Panc1 (cell line): ENCODE measurements at places on chromosomes 11 and 22. TPM values are rescaled to one million over a fixed set of nuclear protein-coding genes. Genes with fewer than 3 reads are reported as not detected.

- DNase-seq = no peak
Measured at GRCh38 chr11:79400717-79401330, 40.0 kb downstream of the TENM4 start.

LRFN4 gene
- 56.7 TPM for total RNA-seq

DNA sequence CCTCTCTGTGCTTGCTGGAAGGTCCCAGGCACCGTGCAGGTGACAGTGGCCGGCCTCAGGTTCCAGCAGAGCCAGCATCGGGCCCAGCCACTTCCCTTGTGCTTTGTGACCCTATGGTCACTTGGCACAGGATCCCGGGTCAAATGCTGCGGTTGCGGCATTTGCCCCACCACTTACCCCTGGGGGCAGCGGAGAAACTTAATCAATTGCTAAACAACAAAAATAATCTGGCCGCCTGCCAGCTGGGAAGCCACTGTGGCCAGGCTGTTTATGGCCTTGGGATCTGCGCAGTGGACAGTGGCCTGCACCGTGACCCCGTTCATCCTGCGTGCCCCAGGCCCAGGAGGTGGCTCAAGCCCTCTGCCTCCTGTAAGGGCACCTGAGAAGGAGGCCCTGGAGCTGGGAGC is 65.0 kb downstream of the LRP5 start:
- no peak for DNase-seq

DNA sequence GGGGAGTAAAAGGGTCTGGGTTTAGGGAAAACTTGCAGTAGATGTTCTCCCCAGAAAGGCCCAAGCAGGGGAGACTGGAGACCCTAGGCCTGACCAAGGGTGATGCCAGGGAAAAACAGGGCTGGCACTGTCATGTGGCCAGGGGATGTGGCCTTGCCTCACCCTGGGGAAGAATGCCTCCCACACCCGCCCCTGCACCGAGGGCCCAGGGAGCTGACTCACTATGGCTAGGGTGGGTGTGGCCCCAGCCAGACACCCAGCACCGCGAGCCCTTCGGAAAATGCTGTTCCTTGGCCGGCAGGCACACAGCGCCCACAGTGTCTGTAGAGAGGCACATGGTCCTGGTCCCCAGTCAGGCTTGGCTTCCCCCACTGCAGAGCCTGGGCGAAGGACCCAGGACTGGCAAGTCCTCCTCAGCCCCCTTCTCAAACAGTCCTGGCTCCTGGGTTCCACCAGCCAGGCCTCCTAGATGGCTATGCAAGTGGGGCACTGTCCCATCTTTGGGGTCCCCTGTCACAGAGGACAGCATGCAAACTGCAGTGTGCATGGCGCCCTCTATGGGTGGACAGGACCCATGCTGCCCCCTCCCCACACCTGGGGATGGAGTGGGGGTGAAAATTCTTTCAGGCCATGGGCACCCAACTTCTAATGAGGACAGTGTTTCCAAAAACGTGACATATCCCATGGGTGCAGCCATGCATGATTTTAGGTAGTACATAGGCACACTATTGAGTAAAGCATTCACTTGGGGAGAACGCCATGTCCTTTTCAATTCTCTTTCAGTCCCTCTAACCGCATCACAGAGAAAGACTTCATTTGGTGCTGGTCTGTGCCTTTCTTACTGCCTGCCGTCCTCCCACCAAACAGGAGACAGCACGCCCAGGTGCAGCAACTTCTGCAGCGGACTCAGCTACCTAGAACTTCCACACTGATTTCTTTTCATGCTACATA is 15.2 kb downstream of the TMPRSS5 start:
- DNase-seq = no peak
